ENCODE measurements at places on chromosomes 7 and 10.

GRCh38 chr10:68218786-68219185 lies 13.1 kb downstream of the ATOH7 start:
- no peak for DNase-seq

- no peak for DNase-seq
Measured at GRCh38 chr10:497898-498451, 191.5 kb downstream of the DIP2C start.

DNA sequence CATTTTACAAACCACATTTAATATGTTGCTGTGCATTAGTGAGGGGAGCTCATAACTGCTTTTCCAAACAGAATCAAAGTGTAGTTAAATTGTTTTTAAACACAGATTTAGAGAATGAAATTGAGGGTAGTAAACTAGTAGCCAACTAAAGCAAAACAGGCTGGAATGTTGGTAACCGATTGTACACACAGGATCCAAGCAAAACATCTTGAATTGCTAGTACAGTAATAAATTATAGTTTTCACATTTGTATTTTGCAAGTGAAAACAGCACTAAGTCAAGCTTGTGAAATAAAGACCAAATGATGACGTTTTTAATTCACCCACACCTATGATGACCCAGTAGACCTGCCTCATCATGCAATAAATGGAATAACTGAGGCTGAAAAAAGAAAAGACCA lies 198.3 kb downstream of the HDAC9 start:
- no peak for DNase-seq

DNA sequence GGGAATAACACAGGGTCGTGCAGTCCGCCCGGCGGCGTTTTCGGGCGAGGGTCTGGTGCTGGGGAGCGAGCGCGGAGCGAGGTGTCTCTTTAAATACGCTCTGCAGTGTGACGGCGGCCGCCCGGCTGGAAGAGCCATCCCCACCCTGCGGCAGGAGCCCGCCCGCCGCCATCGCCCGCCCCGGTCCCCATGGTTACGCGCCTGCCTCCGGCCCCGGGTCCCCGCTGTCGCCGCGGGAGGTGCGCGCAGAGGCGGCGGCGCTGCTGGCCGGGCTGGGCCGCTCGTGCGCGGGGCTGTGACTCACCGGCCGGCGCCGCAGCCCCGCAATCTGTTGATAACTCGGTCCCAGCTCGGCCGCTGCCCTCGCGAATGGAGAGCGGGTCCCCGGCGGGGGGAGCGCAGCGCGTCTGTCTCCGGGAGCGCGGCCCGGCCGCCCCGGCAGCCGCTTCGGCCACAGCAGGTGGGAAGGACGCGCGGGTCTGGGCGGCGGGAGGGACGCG lies at the start of gene ADGRA1:
TSS of gene ADGRA1 (plus strand) at position 246 of the 500 bp plus-strand sequence. CDS start 986 bp downstream, outside the sequence.
- DNase-seq, result peak; percentile 5

DNA sequence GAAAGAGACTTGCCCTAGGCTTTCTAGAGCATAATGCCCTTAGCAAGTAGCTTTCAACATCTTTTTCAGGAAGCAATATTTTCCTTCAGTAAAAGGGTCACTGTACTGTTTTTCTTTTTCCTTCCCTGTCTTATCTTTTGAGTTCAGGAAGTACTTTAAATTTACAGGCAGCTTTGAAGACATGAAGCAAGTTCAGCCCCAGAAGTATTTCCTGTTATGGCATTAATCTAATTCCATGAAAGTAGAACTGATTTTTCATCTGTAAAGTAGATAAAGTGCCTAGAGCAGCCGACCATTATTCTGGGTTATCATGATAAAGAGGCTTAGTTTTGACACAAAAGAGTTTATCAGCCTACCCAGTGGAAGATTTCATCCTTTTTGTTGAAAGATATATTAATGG lies 288.2 kb downstream of the ADK start:
- no peak for DNase-seq

DNA sequence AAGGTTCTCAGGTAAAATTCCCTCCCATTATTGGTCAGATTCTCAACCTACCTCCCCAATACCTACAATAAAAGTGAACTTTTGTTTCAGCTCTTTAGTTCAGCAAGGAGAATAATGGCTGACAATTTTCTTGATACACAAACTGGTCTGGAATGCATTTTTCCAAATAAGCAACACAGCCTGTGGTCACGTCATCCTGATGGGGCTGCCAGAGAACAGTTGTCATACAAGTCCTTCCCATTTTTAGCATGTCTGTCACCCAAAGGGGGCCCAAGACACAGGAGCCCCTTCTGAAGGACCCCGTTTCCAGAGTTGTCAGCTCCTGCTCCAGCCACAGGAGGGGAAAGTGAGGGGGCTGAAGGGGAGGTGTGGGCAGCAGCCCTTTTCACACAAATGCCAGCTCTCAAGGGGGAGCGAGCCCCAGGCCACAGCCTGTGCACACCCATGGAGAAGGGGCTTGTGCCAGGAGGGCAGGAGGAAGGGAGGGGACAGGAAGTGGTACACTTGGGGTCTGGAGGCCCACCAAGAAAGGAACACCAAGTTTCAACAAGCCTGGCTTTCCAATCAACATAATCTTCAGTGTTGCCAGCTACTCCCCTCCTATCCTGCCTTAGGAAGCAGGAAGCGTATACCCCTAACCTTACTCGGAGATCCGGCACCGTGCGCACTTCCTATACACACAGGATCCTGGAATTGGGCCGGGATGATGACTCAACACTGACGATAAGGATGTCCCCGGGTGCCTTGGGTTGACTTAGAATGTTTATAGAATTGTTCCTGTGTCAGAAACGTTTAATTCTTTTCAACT lies 43.4 kb upstream of the PDLIM1 start:
- no peak for DNase-seq

DNA sequence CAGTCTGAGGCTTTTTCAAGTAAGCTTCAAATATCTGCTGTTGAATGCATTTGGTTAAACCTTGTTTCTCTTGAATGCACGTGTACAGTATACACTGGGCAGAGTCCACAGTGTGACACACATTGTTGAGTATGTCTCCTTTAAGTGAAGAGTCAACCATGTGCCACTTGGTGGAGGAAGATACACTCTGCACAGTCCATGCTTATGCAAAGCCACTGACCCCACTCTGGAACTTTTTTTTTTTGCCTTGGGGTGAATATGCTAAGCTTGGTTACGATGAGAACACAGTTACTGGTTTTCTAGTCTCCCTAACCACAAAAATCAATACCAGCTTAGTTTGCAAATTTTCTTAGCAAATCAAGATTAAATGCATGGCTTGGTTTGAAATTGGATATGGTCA lies 186.8 kb upstream of the VIPR2 start:
- DNase-seq, result no peak

DNA sequence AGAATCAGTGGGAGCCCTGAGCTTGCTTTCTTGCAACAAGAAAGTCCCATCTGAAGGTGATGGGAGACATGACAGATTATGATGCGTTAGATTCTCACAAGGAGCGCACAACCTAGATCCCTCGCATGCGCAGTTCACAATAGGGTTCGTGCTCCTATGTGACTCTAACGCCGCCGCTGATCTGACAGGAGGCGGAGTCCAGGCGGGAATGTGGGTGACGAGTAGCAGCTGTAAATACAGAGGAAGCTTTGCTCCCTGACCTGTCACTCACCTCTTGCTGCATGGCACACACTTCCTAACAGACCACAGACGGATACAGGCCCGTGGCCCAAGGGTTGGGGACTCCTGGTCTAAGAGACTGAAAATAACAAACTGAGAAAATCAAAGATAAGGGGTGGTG lies 1163.4 kb upstream of the AUTS2 start:
- no peak for DNase-seq

- no peak for DNase-seq
Measured at GRCh38 chr7:48094861-48095293, 5.8 kb downstream of the UPP1 start.

- no peak for DNase-seq
Measured at GRCh38 chr10:84012831-84013458, 126.4 kb upstream of the GHITM start.

DNA sequence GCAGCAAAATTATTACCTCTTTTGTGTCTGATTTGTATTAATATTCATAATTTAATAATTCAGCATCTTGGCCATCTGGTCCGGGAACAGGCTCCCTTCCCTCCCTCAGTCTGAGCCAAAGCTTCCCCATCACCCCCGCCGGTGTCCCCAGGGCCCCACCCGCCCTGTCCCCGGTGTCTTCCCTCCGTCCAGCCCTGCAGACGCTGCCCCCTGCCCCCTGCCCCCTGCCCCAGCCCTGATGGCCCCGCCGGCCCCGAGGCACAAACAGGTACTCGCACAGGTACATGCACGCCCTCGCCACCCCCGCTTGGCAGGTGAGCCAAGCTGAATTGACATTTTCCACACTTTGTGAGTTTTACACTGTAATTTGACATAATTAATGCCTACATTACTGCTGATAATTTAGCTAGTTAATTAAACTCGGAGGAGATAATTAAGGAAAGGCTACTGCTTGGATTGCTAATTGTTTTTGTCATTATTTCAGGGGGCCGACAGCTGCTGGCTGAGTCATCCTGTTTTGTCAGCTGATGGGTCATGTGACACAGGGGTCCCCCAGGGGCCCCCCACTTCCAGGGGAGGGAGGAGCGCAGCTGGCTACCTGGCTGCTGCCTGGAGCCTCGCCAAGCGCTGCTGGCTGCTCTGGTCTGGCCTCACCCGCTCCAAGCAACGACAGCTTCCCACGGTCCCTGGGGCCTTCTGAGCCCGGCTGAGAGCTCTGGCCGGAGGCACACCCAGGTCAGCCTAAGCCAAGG lies 36.6 kb downstream of the MICALL2 start:
- DNase-seq, result no peak

GRCh38 chr10:119306514-119306951 lies 99.2 kb downstream of the GRK5 start:
- no peak for DNase-seq

DNA sequence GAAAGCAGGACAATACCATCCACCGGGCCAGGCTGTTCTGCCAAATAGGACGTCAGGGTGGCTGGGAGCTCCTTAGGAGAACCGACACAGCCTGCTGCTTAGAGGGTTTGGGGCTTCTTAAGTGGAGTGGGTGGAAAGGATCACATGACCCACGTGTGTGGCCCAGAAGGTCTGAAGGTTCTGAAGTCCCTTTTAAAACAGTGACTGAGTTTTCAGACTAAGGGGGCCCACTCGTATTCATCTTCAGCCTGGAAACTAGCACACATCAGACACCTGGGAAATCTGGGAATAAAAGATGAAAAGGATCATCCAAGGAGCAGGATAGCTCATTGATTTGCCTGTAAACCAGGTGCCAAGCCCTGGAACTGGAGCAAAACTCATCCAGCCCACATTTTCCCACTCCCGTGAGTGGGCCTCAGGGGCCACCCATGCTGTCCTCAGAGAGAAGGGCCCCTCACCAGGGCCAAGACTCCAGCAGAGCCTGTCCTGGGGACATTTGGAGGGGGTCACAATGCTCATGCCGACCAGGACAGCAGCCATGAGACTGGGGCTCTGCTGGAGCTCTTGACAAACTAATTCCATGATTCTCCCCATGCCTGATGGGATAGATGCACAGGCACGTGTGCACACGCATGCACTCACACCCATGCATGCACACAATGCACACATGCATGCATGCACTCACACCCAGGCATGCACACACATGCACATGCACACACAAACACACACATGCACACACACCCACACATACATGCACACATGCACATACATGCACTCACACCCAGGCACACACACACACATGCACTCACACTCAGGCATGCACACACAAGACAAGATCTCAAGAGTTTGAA lies 168.8 kb upstream of the PPP2R2D start:
- DNase-seq, result no peak

- DNase-seq, result no peak
Measured at GRCh38 chr7:4682621-4683042, 537 bp downstream of the FOXK1 start.

- no peak for DNase-seq
Measured at GRCh38 chr7:98186452-98187137, 24.6 kb upstream of the BHLHA15 start.

- peak; percentile 27 for DNase-seq
Measured at GRCh38 chr7:94635687-94636086, 20.2 kb downstream of the SGCE start.

GRCh38 chr10:74096777-74097176 lies 53.9 kb downstream of the AP3M1 start:
- no peak for DNase-seq
